ENCODE measurements at places on chromosomes 4 and X. TPM values are rescaled to one million over a fixed set of nuclear protein-coding genes. Genes with fewer than 3 reads are reported as not detected.

The ZIC3 gene
- total RNA-seq: not detected

The DUSP21 gene
- total RNA-seq: not detected

- DNase-seq: no peak
These were observed 586.0 kb downstream of the ACTRT1 start for GRCh38 chrX:127466211-127466610.

The GSPT2 gene
- total RNA-seq: 12.2 TPM

The TMPRSS11F gene
- not detected for total RNA-seq

DNA sequence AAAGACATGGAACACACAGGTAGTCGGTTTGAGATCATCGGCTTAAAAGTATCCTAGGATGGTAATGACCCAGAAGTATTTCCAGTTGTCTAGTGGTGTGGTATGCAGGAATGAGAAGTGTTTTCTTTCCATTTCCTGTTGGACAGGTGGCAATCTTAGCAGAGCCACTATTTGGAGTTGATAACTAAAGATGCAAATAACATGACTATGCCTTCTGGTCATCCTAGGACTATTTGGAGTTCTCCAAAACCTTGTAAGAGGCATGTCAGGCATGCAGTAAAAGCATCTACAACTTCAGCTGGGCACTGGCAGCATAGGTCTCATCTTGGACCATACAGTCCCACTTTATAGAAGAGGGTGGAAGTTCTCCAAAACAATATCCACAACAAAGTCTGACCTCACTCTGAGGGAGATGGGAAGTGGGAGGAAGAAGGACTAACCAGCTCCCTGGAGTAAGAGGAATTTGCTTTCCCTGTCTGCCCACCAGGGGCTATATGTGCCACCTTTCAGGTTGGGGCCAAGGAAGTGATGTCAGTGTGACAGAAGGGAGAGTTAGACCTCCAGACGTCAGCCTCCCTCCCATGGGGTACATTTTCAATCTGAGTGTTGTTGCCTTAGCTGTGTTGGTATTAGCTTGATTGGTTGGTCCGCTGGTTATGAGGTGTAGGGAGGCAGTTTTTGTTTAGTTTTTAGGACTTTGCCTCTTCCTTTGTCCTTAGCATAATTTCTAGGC, 101.2 kb upstream of the MYOZ2 start:
- no peak for DNase-seq

DNA sequence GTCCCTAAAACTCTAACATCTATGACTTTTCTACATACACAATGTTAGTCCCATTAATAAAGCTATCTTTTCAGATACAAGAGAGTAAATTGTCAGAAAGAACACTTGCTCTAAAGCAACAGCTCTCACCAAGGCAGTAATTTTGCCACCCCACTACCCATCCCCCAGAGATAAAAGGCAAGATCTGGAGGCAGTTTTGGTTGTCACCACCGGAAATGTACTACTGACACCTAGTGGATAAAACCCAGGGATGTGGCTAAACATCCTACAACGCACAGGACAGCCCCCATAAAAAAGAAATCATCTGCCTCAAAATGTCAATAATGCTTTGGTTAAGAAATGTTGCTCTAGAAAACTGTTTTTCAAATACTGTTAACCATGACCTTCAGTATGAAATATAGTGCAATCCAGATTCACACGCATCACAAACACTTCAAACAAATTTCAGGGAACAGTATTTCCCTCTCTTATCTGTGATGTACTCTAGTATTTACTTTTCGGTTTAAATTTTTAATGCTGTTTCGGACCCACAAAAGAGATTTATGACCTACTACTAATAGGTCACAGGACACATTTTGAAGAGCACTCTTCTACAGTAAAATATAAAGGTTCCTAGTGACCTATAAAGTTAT, 5.1 kb downstream of the FBXL5 start:
- peak; percentile 78 for DNase-seq

DNA sequence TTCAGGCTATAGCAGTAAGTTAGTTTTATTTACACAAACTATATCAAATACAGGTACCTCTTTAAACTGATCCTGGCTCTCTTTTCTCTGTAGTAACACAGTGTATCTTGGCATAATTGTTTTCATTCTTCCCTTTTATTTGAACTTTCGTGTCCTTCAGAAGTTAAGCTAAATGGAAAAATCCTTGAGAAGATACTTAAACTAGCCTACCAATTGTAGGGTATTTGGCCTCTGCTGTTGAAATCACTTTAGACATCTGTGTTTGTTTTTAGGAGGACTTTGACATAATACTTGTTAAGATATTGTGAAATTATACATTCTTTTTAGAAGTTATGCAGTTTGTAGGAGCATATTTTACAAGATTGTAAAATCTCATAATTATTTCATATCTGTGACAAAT, 90.3 kb upstream of the GK2 start:
- no peak for DNase-seq

DNA sequence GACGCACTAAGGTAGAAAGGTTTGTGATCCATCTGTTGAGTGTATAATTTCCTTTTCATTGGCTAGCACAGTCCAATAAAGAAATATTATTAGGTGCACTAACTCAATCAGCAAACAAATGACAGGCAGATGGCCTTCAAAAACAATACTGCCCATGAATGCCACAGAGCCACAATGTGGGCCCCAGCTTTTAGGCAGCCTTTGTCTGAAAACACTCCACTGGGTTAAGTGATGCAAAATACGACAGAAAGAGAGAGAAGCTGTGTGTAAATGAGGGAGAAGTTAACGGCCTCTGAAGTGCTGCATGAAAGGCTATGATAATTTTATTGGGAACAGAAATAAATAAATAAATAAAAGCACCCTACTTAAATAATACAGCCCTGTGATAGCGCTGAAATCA, 274.6 kb downstream of the NKX6-1 start:
- DNase-seq: no peak

GRCh38 chr4:16067515-16067914, 16.3 kb downstream of the PROM1 start:
- DNase-seq: no peak

- DNase-seq: no peak
These were observed 41.9 kb upstream of the FRAS1 start for GRCh38 chr4:78014889-78015886.

- no peak for DNase-seq
These were observed 41.8 kb upstream of the IQSEC2 start for GRCh38 chrX:53323196-53323595.

GRCh38 chrX:32520789-32521188, 690.6 kb downstream of the DMD start:
- DNase-seq: no peak

DNA sequence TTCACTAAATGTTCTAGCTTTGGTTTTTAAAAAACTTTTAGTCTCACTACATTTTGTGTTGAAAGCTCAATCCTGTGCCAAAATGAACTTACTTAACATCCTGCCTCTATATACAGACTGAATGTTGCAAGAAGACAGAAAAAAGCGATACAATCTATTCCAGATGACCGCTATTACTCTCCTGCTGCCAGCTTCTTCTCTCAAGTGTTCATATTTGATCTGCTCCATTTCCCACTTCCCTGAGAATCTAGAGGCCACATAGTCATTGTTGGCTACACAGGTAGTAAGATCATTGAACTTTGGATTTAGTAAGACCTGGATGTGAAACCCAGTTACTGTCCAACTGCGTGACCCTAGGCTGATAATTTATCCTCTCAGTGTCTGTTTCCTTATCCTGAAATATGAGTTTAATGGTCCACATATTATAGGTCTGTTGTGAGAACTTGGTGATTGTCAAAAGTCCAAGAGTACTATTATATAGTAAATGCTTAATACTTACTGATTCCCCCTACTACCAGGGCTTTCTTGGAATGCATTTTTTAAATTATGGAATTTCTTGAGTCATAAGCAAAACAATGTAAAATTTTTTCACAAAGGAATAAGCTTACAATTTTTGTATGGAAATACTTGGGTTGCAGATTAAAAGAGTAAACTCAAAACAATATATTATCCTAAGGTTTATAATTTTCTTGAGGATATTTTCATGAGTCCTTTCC, 976.8 kb upstream of the ADGRL3 start:
- DNase-seq: no peak

DNA sequence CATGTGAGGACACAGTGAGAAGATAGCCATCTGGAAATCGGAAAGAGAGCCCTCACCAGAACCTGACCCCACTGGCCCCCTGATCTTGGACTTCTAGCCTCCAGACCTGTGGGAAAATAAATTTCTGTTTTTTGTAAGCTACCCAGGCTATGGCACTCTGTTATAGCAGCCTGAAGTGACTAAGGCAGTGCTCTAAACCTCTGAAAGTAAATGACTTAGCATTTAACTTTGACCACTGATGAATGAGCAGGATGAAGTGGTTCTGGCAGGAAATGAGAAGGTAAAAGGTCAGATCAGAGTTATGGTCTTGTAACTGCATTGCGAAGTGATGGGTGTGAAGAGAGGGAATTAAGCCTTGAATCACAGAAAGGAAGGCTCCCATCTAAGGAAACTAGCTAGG, 17.0 kb downstream of the GPAT3 start:
- no peak for DNase-seq

DNA sequence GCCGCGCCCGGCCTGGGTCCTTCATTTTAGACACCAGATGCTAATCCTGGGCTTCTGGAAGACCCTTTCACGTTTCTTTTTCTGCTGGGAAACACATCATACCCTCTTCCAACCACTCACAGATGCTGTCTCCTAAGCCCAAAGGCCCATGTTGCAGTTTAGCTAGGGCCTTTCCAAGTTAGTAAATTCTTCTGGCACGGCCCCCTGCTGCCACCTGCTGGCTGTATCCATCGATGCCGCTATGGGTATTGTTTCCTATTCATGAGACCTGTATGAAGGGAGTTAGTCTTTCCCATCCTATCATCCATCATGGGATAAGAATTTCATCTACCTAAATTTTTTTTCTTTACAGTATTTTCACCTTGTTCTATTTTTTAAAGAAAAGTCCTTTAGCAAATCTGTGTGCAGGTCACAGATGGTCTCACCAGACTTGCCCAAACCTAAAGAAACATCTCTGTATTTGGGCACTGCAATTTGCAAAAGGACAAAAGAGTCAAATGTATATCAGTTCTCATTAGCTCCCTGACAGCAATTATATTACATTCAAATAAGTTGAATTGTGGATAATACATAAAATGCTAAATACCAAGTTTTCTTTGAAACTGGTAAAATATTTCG, 37.8 kb upstream of the SLC9A7 start:
- peak; percentile 73 for DNase-seq

GRCh38 chrX:19360903-19361302, 17.2 kb downstream of the PDHA1 start:
- DNase-seq: no peak

The BST1 gene
- 1.5 TPM for total RNA-seq

The XPNPEP2 gene
- total RNA-seq: 0.14 TPM

The CTAG1A gene
- not detected for total RNA-seq

The FSTL5 gene
- not detected for total RNA-seq

The GPR143 gene
- not detected for total RNA-seq

The BMP3 gene
- not detected for total RNA-seq

DNA sequence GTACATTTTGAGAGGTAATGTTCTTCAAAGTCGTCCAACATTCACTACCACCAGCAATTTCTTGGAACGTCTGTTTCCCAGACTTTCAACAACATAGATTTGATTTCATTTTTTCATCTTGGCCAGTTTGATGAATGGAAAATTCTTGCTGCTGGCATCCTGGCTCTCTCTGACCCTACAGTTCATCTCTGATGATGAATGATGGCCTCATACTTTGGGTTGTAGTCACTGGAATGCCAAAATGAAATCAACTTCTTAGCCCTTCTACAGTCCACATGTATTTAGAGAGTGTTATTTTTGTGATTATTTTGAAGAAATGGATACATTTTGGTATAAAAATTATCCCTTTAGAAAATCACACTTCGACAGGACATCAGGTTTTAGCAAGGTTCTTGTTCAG, 8.8 kb downstream of the CHST7 start:
- DNase-seq: no peak

The MAGEA11 gene
- not detected for total RNA-seq

The ARL13A gene
- total RNA-seq: not detected

DNA sequence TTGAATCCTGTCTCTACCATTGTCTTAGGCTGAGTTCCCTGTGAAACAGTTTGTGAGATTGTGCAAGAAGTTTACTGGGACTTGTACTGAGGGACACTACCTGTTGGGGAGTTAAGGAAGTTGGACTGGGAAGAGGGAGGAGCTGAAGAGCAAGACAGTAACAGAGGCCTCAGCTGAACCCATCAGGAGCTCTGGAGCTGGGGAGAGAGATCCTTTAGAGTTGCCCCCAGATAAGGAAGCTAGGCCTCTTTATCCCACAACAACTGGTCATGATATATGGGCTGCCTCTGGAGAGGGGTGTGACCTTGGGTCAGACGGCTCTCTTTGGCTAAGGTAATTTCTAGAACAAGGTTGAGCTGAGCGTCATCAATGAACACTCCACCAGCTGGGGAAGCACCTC, 137.8 kb upstream of the SLC4A4 start:
- DNase-seq: no peak
